ENCODE measurements at places on chromosomes 4 and X. TPM values are rescaled to one million over a fixed set of nuclear protein-coding genes. Genes with fewer than 3 reads are reported as not detected.

The ZBTB49 gene
- 8.7 TPM for total RNA-seq

The PDE6B gene
- total RNA-seq: 14.8 TPM

The CT45A1 gene
- not detected for total RNA-seq

The EXOSC9 gene
- total RNA-seq: 85.3 TPM

The DCAF12L1 gene
- not detected for total RNA-seq

The HS6ST2 gene
- total RNA-seq: 0.89 TPM

The NUDT10 gene
- total RNA-seq: not detected

The CXCL8 gene
- 159 TPM for total RNA-seq

The CSAG1 gene
- total RNA-seq: not detected
